ENCODE measurements at places on chromosomes 2 and 18.

- no peak for DNase-seq
Observed at GRCh38 chr2:19723021-19723420, 178.8 kb downstream of the TTC32 start.

GRCh38 chr2:120509991-120510735 lies 164.2 kb downstream of the INHBB start:
- DNase-seq, result no peak

GRCh38 chr2:216970359-216970915 lies 110.6 kb upstream of the TNP1 start:
- no peak for DNase-seq

GRCh38 chr2:98859323-98859722 lies 76.7 kb downstream of the CRACDL start:
- no peak for DNase-seq

DNA sequence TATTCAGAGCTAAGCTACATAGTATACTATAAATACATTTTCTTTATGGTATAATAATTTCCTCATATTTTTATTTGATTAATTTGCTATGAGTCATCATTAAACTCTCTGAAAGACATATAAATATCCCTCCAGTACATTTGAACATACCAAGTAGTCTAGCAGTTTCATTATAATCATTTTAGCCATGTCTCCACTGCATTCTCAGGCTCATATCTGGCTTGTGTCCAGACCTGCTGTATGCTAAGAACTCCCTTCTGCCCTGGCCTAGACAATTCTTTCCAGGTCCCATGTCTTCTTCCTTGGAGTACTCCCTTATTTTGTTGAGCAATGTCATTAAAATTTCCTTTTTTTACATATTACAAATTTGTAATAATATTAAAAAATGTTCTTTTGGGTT lies 16.6 kb upstream of the DYNC1I2 start:
- DNase-seq, result no peak

- DNase-seq, result no peak
Observed at GRCh38 chr2:139916822-139917221, 1136.6 kb upstream of the NXPH2 start.

DNA sequence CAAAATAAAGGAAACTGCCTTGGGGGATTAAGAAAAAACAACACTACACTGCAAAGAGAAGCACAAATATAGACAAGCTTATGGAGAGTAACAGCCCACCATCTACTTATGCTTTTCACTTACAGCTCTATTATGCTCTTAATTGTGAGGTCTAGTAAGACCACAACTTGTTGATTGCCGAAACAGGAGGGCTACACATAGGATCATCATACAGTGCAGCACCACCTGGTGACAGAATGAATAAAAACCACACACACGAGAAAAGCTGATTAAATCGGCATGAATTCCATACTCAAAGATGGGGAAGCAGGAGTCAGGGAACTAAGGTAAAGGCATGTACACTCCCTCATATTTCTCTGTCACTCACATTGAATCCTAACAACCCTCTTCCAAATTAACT lies 259.2 kb downstream of the IKZF2 start:
- no peak for DNase-seq

All from activated T-cell treated with anti-CD3 and anti-CD28 coated beads, Interleukin-2, amount 50 U/mL, for 4 hours (primary cell).